Astrocyte of the spinal cord (primary cell): ENCODE measurements at places on chromosomes 6 and 20.

GRCh38 chr6:142323377-142323776 lies 21.6 kb downstream of the ADGRG6 start:
- peak; percentile 26 for DNase-seq

GRCh38 chr20:46349035-46349741 lies 40.9 kb upstream of the CDH22 start:
- DNase-seq, result peak; percentile 38

DNA sequence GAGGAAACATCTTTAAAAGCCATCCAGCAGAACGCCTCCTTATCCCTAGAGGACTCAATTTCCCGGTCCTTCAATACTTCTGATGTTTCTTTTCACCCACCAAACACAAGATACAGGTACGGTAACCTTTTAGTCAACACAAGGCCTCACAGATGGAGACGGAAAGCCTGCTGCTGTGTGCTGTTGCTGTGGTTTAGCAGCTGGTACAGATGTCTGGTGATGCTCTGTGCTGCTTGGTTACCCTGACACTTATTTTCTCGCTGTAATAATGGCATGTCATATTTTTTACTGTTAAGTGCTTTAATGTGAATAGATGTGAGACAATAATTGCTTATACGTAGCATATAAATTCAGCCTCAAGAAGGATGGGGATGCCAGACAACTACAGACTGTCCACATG lies 25.3 kb downstream of the GMDS start:
- no peak for DNase-seq

GRCh38 chr6:11609324-11610071 lies 71.9 kb downstream of the TMEM170B start:
- DNase-seq, result peak; percentile 96

- DNase-seq, result no peak
Measured at GRCh38 chr6:41413250-41413649, 77.8 kb downstream of the NCR2 start.

GRCh38 chr6:31473244-31473643 lies 24.7 kb upstream of the MICB start:
- DNase-seq, result no peak

GRCh38 chr6:38407192-38407591 lies 232.5 kb downstream of the BTBD9 start:
- DNase-seq, result no peak

DNA sequence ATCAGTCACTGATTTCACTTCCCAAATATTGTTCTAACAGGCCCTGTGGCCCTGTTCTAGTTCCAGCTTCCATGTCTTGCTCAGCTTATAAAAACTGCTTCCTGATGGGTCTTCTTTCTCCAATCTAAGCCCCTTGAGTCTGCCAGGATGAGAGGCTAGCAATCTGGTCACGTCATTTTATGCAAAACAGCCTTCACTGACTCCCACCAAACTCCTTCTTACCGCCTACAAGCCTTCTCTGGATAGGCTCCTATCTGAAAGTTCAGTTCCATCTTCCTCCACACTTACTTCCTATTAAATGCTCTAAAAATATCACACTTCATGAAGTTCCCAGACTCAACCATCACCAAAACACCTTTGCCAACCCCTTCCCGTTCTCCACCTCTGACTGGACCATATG lies 15.5 kb downstream of the CRNKL1 start:
- no peak for DNase-seq

GRCh38 chr6:26400626-26401025 lies 1.4 kb upstream of the BTN3A1 start:
- no peak for DNase-seq
